Muscle of leg (tissue), 16 donors: ENCODE measurements at places on chromosomes 12 and 14. TPM values are rescaled to one million over a fixed set of nuclear protein-coding genes. Genes with fewer than 3 reads are reported as not detected.
A peak's percentile ranks its signal among the peaks of the same experiment; 100 is the strongest.

The PPP1R1A gene
- total RNA-seq, result 17.6 TPM

The C3AR1 gene
- 3.7 TPM for total RNA-seq

The ETFRF1 gene
- total RNA-seq, result 22.7 TPM

The ASCL1 gene
- total RNA-seq, result 0.04 TPM

The ZFHX2 gene
- 0.35 TPM for total RNA-seq

The GPRC5D gene
- total RNA-seq, result not detected

- DNase-seq, result no peak
Observed at GRCh38 chr12:130968611-130969010, 14.9 kb downstream of the ADGRD1 start.

GRCh38 chr12:110424237-110424636 lies 20.7 kb upstream of the ANAPC7 start:
- no peak for DNase-seq

- no peak for DNase-seq
Observed at GRCh38 chr12:94677778-94678177, 27.4 kb upstream of the TMCC3 start.

GRCh38 chr12:58026426-58026825 lies 85.1 kb downstream of the ATP23 start:
- peak; percentile 73 for DNase-seq

DNA sequence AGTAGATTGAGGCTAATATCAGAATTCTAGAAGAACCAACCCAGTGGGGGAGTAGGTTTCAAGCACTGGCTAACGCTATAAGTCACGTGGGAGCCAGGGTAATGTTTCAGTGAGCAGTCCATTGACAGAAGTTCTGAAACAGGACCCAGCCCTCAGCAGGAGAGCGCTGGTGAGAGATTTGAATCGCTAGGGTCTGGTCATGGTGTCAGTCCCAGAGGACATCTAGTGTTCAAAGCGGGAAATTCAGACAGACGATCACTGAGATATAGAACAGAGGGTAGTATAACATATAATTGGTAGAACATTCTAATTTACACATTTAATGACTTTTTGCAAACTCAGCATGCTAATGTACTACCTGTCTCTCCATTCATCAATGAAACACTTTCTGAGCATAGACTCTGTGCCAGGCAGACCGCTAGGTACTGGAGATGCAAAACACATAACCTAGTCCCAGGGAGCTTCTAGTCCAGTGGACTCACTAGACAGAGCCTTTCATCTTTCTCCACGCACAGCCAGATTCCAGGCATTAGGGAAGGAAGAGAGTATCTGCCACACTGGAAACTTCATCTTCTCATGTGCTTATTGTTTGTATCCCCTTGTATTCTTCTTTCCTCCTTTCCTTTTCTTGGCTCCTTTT lies 35.4 kb upstream of the RNASE3 start:
- DNase-seq, result peak; percentile 61

DNA sequence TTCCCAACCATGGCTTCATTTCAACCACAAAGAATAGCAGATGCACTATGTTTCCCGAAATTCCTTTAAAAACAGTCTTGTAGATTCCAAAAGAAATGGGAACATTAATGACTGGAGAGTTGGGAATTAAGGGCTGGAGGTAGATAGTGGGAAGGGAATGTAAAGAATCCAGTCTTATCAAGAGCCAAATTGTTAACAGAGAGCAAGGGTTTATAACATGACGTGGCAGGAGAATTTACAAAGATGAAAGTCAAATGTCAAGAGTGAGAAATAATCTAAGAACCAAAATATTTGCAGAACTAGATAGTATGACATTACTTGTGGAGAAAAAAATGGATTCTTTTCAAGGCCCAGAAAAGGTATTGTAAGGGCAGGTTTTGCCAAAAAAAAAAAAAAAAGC lies 200.9 kb downstream of the GRIN2B start:
- no peak for DNase-seq
